ENCODE measurements at places on chromosomes 12 and 14.

- no peak for DNase-seq
These were observed 13.7 kb downstream of the MYBPC1 start for GRCh38 chr12:101608301-101609133.

DNA sequence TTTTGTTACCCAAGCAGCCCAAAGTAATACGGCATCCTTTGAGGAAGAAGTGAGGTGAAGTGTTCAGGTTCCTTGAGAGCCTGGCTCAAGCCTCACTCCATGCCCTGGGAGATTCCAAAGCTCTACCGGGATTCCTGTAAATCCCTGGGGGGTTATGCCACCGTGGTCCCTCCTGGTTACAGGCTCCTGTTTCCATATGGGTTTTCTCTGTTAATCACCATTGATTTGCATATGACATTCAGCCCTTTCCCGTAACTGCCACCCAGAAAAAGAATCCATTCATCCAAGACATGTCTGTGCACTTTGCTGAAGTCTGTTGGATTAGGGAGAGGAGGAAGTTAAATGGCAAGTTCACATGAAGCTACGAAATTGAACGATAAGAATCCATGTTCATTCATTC, 27.9 kb upstream of the CCDC60 start:
- DNase-seq = no peak

- DNase-seq = no peak
These were observed 835 bp upstream of the ABHD4 start for GRCh38 chr14:22597265-22597664.

- no peak for DNase-seq
These were observed 4.1 kb downstream of the SINHCAF start for GRCh38 chr12:31321897-31322228.

- DNase-seq = no peak
These were observed 18.8 kb downstream of the SYNDIG1L start for GRCh38 chr14:74407021-74407800.

DNA sequence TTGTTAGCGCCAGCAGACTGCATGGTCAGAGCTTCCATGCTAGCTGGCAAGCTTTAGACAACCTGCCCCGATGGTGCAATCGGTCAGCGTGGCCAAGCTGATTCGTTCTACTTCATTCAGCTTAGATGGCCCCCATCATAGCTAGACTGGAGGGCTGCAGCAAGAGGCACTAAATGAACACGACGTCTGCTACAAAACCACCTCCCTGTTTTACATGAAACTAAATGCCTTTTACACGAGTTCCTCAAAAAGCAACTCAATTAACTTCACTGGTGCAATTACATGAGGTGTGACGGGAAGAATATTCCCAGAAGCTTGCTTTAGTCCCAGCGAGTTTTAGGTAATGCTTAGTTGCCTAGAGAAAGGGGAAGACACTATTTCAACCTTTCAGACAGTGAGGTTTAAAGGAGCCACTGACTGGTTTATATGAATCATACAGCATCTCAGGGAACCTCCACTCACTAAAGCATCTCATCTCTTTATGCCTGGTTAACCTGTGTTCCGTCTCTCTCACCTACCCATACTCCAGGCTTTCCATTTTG, 8.4 kb downstream of the NIN start:
- no peak for DNase-seq

- DNase-seq = no peak
These were observed 2.1 kb upstream of the HOXC8 start for GRCh38 chr12:54006559-54007220.

GRCh38 chr12:29012673-29013072, 136.4 kb upstream of the FAR2 start:
- no peak for DNase-seq

DNA sequence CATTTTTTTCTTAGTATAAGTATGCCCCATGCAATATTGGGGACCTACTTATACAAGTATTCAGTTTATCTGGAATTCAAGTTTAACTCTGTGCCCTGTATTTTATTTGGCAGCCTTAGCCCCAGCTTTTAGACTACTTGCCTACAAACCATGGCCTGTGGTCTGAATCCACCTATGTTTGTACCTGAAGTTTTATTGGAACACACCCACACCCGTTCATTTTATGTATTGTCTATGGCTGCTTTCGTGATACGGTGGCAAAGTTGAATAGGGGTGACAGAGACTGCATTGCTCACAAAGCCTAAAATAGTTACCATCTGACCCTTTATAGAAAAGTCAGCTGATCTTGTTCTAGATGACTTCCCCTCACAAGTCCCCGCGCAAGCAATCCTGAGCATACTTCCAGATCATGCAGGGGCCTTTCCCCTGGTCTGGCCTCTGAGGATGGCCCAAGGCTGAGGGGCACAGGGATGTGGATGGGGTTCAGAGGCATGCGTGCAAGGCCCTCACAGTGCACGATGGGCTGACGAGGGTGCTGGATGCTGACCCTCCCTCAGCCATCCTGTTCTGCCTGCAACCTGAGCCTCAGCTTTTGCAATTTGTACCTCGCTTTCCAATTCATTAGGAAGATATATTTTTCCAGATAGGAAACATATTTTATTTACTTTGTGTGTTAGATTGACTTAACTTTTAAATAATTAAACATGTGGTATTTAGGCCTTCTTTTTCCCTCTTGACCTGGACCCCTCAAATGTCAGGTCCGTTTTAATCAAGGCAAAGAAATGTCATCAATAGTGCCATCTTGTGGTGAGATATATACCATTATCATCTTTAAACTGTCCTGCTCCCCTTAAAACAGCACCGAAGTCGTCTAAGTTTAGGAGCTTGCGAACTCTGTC, 527.3 kb upstream of the CCDC196 start:
- DNase-seq = no peak

DNA sequence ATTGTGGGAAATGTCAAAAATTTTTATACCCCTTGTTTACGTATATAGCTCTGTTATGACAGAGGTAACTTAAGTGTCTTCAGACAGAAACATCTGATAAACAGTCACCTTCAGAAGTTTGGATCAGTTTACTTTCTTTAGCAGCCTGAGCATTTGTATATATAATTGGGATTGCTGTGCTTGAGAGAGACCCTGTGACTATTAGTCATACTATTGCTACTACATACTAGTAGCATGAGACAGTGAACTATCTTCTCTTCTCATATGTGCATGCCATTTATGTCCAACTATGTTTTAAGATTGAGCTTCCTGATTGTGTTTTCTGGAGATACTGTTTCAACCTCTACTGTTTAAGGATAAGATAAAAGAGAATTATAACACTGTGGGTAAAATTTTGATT, 101.5 kb downstream of the PDE6H start:
- DNase-seq = no peak

DNA sequence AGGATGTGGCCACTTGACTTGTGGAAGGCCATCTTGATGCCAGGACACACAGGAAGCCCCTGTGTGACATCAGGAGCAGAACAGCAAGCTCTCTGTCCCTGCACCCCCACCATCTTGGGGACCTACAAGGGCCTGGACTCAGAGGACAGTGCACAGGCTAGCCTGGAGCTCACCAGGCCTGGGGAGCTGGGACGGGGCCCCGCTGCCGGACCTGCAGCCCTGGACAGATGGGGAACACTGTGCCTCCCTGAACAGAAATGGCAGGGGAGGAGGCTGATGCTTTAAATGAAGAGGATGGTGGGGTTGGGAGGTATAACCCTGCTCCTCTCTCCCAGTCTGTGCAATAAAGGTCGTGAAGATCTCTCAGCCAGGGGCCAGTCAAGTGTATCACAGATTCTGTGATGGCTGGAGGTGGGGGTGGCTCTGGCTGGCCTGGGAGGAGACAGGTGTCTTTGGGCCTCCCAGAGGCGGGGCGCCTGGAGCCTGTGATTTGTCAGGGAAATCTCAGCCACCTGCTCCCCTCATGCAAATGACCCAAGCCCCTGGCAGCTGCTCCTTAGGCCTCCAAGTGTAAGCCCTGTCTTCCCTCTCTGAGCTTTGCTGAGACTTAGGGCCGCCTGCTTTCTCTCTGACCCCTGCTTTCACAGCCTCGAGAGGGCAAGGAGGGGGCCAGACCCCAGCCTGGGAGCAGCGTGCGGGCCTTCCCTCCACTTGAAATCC, 1.1 kb upstream of the GNB3 start:
- DNase-seq = no peak

- DNase-seq = no peak
These were observed 226.2 kb upstream of the CLEC14A start for GRCh38 chr14:38481952-38482678.

- DNase-seq = no peak
These were observed 133.3 kb downstream of the DACT1 start for GRCh38 chr14:58771016-58771415.

- no peak for DNase-seq
These were observed 17.5 kb downstream of the ANAPC5 start for GRCh38 chr12:121334513-121335343.

DNA sequence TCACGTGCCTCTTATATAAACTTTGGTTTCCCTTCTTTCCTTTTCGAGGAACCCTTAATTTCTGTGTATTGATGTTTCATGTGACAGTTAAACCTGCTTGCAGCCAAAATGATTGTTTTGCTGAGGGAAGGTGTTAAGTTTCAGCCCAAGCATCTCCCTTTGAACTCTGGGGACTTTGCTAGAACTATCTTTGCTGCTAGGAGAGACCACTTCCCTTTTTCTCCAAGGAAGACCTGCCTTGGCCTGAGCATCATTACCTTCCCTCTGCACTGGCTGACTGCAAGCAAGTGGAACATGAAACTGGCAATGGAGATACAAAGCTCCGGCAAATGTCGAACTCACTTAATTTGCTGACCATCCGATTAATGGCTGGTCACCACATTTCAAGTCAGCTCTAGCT, 192.8 kb downstream of the GRIN2B start:
- no peak for DNase-seq

All from activated CD8-positive, alpha-beta memory T cell treated with anti-CD3 and anti-CD28 coated beads for 1 hour (primary cell).